ENCODE measurements at places on chromosomes 11 and 22. TPM values are rescaled to one million over a fixed set of nuclear protein-coding genes. Genes with fewer than 3 reads are reported as not detected.

MIAT gene
- 0.32 TPM for total RNA-seq

ALX4 gene
- total RNA-seq, result not detected

FAM180B gene
- total RNA-seq, result not detected

PTPRCAP gene
- not detected for total RNA-seq

HTR3A gene
- total RNA-seq, result not detected

TYR gene
- not detected for total RNA-seq

Data from cardiac atrium fibroblast (primary cell).